ENCODE measurements at places on chromosomes 1 and 21. TPM values are rescaled to one million over a fixed set of nuclear protein-coding genes. Genes with fewer than 3 reads are reported as not detected.

DIPK1A gene
- total RNA-seq, result 24.6 TPM

CRB1 gene
- 0.46 TPM for total RNA-seq

TRAF3IP3 gene
- total RNA-seq, result not detected

VANGL1 gene
- 9.6 TPM for total RNA-seq

BGLAP gene
- 0.50 TPM for total RNA-seq

B3GALT2 gene
- total RNA-seq, result 0.92 TPM

BRDT gene
- not detected for total RNA-seq

SLC66A1 gene
- total RNA-seq, result 31.2 TPM

HSPA6 gene
- total RNA-seq, result 4.5 TPM

OLFML3 gene
- total RNA-seq, result 24.8 TPM

KRTAP20-1 gene
- total RNA-seq, result not detected

PTAFR gene
- total RNA-seq, result 0.03 TPM

TAL1 gene
- total RNA-seq, result 0.91 TPM

GUCA2B gene
- total RNA-seq, result not detected

Measured in smooth muscle cell of the pulmonary artery (primary cell).